HepG2 (cell line): ENCODE measurements at places on chromosomes 1 and 21.

- no peak for DNase-seq
These were observed 133.6 kb upstream of the C1orf174 start for GRCh38 chr1:4033713-4034112.

GRCh38 chr1:17429183-17429582, 10.3 kb downstream of the RCC2 start:
- no peak for DNase-seq

DNA sequence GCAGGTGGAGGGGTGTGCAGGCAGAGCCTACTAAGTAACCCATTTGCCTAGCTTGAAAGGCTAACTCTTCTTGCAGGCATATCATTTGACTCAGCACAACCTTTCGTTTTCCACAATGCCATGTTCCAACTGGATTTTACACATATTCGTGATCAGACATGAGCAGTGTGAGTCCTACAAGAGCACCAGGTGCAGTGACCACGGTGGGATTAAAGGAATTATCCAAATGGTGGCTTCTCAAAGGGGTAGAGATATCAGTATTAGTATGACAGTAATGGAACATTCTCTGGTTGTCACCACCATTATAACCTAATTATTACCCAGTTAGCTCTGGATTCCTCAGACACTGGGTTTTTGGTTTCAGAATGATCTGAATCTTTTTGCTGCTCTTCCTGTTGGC, 323.5 kb downstream of the LMO4 start:
- DNase-seq: no peak

DNA sequence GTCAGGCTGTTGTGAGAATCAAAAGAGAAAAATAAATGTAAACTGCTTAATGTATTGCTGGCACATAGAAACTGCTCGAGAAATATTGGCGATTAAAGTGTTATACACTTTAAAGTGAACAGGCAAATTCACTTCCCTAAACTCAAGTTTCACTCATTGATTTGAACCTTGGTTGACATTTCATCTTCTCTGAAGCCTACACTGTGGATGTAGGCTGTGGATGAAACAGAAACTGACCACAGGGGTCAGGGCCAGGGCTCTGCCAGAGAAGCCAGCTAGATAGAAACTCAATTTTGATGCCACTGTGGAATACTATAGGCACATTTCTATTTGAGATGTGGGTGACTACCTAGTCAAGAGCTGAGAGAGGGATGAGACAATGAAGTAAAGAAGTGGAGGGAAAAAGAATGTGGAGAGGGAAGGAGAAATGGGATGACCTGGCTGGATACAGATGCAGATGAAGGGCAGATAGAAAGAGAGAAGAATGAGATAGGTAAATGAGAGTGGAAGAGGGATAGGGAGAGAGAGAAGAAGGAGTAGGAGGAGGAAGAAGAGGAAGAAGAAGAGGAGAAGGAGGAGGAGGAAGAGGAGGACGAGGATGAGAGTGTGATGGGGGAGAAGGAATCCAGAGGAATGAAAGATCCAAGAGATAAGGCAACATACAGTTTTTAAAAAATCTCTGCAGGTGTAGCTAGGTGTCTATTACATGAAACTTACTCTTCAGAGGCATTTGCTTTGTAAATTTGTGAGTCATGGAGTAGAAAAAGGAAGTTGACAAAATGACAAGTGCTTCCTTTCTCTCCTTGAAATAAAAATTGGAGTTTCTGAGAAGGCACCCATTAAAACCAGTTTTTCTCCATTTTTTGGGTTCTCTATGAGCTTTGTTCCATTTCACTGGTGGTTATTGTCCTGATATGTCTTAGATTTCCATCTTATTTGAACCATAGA, 17.4 kb upstream of the CD1D start:
- no peak for DNase-seq

- DNase-seq: no peak
These were observed 6.5 kb downstream of the KRTCAP2 start for GRCh38 chr1:155166471-155167165.

DNA sequence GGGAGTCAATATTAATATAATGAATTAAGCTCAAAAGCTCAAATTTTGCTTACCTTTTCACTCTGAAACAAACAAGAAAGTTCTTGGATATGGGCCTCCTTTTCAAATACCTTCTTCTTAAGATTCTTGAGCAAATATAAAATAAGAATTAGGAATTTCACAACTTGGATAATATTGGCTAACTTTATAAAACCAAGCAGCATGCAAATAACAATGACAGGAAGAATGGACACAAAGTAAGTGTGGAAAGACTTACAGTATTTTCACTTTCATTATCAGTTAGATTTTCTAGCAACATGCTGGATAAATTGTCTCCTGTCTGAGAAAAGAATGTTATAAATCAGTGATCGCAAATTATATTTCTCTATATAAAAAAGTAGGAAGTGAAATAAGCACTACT, 13.2 kb downstream of the ODF2L start:
- no peak for DNase-seq

DNA sequence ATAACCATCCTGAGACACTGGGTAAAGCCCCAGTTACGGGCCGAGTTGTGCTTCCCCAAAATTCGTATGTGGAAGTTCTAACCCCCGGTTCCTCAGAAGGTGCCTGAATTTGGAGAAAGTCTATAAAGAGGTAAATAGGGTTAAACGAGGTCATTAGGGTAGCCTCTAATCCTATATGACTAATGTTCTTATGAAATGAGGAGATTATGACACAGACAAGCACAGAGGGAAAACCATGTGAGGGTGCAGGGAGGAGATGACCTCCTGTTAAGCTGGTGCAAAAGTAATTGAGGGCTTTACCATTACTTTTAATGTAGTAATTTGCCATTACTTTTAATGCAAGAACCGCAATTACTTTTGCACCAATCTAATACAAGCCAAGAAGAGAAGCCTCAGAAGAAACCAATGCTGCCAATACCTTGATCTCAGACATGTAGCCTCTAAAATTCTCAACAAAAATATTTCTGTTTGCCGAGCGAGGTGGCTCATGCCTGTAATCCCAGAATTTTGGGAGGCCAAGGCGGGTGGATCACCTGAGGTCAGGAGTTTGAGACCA, 260.8 kb downstream of the GPATCH2 start:
- DNase-seq: no peak

GRCh38 chr1:201376464-201377374, 761 bp downstream of the TNNT2 start:
- peak; percentile 39 for DNase-seq

DNA sequence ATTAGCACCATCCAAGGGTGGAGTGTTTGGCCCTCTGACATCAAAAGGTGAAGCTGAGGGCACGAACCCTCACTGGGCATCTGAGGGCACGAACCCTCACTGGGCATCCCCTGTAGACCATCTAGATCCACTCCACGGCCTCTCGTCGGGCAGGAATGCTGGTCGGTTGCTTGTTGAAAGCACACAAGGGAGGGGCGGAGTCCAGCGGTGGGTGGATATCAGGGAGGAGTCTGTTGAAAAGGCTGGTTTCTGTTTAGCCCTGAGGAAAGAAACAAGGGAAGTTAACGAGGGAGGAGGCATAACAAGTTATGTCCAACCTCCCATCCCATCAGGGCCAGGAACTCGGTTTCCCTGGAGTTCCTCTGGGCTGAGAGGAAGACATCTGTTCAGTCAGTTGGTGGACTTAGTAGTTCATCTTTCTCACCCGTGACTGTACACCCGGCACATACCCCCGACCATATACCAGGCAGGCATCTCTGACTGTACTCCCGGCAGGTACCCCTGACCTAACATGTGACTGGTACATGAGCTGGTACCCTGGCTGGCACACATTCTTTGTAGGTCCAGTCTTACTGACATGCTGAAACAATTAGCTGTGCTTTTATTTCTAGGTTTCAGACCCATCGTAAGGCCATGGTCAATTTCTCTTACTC, 32.1 kb upstream of the PDE9A start:
- DNase-seq: peak; percentile 26

DNA sequence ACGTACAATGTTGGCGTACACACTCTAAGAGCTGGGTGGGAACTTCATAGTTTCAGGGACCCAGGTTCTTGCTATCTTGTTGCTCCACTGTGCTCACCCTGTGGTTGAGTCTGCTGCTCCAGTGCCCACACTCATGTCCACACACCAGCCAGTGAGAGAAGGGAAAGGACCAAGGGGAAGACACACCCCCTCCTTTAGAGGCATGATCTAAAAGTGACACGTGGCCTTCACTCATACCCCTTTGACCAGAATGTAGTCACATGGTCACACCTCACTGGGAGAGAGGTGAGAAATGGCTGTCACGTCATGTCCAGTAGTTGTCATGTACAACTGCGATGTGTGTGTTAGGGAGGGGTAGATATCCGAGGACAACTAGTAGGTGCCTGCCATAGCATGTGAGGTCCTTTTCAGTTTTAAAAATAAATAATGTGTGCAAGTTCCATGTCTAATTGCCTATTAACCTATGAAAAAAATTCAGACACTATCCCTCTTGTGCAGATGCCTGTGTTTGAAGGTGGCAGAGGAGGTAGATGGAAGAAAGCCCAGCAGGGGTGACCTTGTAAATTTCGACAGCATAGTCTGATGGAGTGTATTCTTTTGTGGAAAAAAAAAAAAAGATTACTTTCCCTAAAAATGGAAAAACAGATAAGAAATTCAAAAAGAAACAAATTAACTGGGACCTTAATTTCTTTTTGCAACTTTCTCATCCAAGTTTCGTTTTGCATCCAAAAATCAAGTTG, 149.6 kb downstream of the C1orf21 start:
- no peak for DNase-seq
